ENCODE measurements at places on chromosomes 2 and 18.

DNA sequence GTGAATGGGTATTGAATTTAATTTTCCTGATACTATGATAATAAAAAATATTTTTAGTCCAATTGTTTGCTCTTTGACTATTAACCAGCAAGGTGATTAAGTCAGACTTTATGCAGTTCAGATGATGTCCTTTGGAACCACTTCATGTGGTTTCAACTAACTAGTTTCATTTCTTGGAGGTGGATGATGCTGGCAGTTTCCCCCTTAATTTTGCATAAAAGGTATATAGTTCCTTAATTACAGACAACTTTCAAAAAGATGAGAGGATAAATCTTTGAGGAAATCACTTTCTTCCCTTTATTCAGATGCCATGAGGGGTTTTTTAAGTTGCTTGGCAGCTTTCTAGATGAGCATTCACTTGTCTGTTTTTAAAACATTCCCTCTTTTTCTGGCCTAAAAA lies 223.1 kb downstream of the PHLPP1 start:
- no peak for DNase-seq

DNA sequence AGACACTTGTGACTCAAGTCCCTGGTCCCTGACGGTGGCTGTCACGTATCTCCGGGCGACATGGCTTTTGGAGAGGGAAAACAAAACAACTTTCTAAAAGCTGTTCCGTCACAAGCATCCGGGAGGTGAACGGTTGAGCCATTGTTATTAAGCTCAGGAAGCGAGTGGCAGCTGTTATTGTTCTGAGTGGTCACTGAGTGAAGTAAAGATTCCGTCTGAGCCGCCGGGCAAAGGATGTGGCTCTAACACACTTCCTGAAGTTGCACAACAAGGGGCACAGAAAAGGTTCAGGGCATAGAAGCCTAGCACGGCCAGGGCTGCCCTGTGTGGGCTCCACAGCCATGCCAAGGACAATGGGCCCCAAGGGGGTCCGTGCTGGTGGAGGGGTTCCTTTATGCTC lies 24.3 kb downstream of the INPP5D start:
- peak; percentile 88 for DNase-seq

GRCh38 chr2:122023059-122023864 lies 267.8 kb downstream of the TSN start:
- no peak for DNase-seq

- DNase-seq: no peak
Measured at GRCh38 chr18:9091066-9091476, 11.4 kb upstream of the NDUFV2 start.

DNA sequence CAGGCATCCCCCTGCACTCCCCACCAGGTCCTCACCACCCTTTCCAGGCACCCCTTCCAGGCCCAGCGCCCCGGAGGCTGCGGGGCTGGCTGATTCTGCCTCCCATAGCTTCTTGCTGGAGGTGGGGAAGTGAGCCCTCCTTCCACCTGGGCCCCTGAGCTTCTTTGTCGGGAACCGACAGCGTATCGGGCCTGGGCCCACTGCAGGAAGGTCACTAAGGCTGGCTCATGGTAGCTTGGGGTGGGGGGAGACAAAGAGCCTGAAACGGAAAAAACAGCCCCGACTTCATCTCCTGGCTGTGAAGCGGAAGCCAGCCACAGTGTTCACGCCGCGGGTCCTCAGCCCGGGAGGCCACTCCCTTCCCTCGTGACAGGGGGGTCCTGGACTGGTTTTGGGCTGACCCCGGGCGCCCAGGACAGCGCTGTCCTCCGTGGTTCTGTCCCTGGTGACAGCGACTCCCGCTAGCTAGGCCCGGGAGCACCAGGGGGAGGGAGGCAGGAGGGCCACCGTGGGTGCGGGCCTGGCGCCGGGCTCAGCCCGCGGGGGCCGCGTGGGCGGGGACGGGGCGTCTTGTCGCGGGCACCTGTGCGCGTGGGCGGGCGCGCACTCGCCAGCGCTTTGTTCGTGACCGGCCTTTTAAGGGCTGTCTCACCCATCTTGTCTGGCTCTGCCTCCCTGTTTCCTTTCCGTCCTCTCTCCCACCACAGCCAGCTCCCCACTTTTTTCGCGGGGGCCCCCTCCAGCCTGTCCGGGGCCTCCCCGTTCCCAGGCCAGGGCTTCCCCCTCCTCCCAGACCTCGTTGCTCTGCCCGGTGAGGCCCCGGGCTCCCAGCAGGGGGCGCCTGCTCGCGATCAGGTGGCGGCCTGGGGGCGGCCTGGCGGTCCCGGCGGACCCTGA lies 64.9 kb downstream of the DNMT3A start:
- no peak for DNase-seq

DNA sequence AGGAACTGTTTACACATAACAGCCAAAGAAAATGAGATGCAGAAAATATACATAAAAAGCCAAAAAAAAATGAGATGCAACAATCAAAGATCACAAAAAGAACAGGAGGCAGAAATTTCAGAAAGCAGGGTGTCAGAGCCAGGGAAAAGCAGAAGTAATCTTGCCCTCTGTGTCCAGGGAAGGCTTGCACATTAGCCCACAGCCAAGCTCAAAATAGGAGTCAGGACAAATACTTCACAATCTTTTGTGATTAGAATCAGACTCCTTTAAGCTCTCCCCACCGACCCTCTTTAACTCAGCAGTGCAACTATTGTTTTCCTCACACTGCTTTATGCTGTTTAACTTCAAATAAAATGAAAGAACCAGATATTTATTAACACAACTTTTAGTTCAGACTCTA lies 34.6 kb downstream of the IAH1 start:
- no peak for DNase-seq

DNA sequence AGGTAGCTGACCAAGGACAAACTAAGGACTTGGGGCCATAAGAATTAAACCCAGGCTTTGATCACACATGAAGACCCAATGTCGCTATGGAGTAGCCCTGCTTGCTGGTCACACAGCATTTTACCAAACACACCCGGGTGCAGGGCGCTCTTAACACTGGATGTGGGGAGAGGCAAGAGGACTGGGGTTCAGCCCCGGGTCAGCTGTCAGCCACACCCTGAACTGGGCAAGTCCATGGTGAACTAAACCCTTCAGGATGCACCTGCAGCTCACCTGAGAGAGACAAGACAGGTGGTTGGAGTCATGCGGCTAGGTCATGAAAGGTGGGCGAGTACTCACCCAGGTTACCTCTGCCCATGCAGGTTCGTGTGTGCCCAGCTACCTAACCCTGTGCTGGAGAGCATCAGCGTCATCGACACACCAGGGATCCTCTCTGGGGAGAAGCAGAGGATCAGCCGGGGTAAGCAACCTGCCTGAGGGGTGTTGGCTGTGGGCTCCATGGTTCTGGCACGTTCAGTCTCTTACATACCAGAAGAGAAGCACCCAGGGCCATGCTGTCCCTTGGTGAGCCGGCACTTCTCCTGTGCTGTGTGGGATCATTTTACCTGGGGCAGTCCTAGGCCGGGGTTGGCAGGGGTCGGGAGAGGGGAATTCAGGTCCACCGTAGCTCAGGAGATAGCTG lies 15.2 kb downstream of the EHD3 start:
- peak; percentile 71 for DNase-seq

DNA sequence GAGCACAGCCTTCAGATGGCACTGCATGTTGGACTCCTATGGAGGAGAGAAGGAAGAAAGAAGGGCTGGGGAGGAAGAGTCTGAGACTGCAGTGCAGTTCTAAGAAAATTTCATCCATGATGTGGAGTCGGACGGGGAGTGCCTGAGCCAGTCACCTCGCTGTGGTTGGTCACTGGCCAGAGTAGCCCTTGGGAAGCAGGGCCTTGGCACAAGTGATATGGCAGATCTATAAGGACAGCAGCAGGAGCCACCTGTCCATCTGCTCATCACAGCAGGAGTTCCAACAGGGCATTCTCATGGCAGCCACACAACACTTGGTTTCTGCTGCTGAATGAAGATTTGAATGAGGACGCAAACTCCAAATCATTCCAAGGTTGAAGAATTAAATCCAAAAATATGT lies 314.8 kb downstream of the CYP26B1 start:
- peak; percentile 77 for DNase-seq

- DNase-seq: no peak
Measured at GRCh38 chr18:56065086-56065485, 477.1 kb upstream of the TCF4 start.

DNA sequence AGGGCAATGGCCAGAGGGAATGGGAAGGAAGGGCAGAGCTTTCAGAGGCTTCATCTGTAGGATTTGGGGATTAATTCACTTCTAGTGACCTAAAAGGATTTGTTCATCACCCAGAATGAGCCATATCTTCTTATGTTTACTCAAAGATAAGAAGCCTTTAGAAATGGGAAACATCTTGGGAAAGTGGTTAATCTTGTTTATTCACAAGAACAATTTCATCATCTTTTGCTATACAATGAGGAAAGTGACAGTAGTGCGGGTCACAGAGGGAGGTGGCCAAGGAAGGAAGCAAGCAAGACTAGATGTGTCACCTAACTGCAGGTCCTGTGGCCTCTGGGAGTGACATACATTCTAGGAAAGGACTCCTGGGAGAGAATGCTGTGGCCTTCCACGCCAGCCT lies 140.4 kb upstream of the ALPP start:
- DNase-seq: no peak

DNA sequence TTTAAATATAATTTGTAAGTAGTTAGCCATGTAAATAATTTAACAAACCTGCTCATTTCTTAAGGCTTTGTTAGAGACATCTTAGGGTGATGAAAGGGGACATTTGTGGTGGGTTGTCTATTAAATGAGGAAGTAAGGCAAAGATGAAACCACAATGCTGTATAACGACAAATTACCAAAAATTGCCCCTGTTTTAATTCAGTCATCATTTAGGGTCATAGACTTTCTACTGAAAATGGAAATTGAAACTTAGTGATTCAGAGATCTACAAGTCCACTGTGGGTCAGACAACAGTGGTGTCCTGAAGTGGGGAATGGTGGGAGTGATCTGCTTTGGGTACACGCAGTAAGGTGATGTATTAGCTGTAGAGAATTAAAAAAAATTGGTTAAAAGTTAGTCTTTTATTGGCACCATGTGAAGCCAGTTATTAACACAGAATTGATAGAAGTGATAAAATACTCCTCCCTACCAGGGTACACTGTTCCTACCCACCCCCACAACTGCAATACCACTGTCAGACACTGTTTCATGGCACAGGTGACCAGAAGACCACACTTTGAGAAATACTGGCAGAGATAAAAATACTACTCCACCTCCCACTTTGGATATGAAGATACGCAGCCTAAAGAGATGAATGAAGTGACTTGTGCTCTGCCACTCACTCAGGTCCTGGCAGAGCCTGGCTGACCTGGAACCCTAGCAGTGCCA lies 13.4 kb downstream of the CERS6 start:
- DNase-seq: no peak

DNA sequence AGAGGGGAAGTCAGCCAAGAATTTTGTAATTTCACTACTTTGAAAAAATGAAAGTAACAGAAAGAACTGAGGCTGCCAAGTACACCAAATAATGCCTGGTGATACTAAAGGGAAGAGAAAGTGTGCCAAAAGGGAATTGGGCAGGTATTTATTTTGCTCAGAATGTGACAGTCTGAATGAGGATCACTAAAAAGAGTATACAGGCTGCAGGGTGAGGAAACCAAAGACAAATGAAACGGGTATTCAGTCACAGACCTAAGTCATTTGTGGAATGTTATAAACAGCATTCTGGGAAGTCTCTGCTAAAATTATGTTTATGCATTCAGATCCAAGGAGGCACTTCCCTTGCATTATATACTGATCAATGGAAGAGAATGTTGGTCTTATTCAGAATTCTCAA lies 418.6 kb upstream of the SLC39A10 start:
- DNase-seq: no peak

GRCh38 chr2:43569921-43570320 lies 25.9 kb downstream of the THADA start:
- no peak for DNase-seq

GRCh38 chr2:107008843-107009242 lies 122.9 kb upstream of the ST6GAL2 start:
- DNase-seq: no peak

Data from mesenteric fat pad (tissue), 1 donor.